ENCODE measurements at places on chromosomes 6 and 20. TPM values are rescaled to one million over a fixed set of nuclear protein-coding genes. Genes with fewer than 3 reads are reported as not detected.

The OR2W1 gene
- not detected for total RNA-seq

The LY6G5C gene
- 1.7 TPM for total RNA-seq

The PHACTR2 gene
- 12.3 TPM for total RNA-seq

The ELOVL2 gene
- total RNA-seq: not detected

The ADGRF4 gene
- total RNA-seq: not detected

The CCM2L gene
- not detected for total RNA-seq

The MRAP2 gene
- not detected for total RNA-seq

The SMIM13 gene
- total RNA-seq: 8.5 TPM

The RHAG gene
- total RNA-seq: 0.32 TPM

The MPC1 gene
- 55.0 TPM for total RNA-seq

The PDE10A gene
- total RNA-seq: 0.16 TPM

The OVOL2 gene
- total RNA-seq: not detected

The CST11 gene
- total RNA-seq: not detected

The RRAGD gene
- total RNA-seq: 16.5 TPM

The C6orf141 gene
- total RNA-seq: not detected

The MATN4 gene
- total RNA-seq: not detected

The SAMD5 gene
- 0.23 TPM for total RNA-seq

The STMN3 gene
- total RNA-seq: 2.5 TPM

The KCNQ5 gene
- 5.0 TPM for total RNA-seq

The BPI gene
- not detected for total RNA-seq
